ENCODE measurements at places on chromosomes 4 and X. TPM values are rescaled to one million over a fixed set of nuclear protein-coding genes. Genes with fewer than 3 reads are reported as not detected.

DNA sequence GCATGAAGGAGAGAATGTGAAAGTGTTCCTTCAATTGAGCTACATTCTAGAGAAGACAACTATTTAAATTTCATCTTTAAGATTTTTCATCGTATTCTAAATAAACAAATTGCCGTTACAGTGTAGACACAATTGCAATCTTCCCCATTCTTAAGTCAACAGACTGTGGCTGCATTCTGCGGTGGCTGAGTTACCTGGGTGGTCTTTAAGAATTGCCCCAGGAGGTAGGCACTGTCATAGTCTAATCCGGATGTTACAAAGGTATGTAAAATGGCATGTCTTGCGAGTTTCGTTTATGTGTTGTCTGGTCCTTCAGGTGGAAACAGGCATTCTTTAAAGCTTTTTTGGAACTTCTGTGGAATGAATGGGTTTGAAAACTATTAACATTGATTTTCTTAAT is 586.1 kb upstream of the PITX2 start:
- DNase-seq = no peak

The CXXC4 gene
- total RNA-seq = 0.11 TPM

GRCh38 chr4:111506706-111507105 is 638.5 kb upstream of the FAM241A start:
- peak; percentile 24 for DNase-seq

DNA sequence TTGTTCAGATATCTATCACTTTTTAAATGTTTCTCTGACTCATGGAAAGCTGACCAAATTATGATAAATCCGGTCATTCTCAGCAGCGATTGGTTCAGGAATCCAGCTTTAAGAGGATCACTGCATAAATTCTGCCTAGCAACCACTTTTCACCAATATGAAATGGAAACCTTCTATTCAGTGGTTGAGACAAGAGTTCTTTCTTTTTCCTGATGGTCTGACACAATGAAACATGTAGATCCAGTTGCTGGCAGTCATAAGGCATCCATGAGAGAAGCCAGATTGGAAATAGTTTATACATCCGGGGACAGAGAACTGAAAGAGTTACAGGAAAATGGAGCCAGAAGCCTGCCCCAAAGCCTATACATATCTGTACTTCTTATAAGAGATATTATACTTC is 27.2 kb downstream of the MAB21L2 start:
- no peak for DNase-seq

The POU4F2 gene
- total RNA-seq = not detected

DNA sequence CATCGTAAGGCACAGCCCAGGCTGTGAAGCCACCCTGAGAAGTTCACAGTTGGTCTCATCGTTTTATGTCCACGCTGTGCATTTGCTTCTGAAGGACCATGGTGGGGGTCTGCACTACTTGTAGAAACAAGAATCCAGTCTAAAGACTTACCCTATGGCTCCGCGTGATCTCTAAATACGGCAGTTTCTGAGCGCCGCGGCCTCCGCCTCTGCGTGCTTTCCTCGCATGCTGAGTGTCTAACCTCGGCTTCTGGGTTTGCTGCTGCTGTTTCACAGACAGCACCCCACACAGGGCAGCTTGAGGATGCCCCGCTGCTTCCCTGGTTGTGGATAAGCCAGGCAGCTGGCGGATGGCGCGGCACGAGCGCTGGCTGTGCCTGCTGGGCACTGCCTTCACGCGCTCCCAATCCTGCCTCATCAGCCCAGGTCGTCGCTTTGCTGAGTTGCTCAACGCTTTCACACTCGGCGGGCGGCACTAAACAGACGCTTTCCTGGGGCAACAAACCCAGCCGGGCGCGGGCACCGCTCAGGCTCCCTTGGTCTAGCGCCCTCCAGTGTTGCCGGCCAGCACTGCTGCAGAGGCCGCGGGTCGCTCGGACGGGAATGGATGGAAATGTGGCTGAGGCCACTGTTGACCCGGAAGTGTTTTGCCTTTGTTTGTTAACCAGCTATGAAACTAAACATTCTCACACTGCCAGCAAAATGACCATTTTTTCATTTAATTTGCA is 39.2 kb downstream of the FGFRL1 start:
- DNase-seq = no peak

GRCh38 chr4:108129196-108129595 is 39.5 kb downstream of the LEF1 start:
- no peak for DNase-seq

DNA sequence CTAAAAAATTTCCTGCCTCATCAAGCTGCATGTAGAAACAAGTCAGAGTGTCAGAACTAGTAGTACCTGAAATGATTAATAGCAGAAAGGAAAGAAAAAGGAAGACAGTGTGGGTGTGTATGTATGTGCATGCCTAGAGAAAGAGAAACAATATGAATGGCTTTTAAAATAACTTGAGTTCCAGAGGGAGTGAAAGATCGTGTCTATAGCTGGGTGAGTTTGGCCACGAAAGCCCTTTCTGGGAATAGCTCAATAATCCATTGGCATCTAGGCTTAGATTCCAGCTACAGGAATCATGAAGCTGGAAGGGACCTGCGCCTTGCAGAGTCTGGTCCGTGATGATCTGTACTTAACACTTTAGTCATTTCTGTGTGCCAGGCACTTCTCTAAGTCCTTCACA is 195.6 kb downstream of the RAPGEF2 start:
- peak; percentile 59 for DNase-seq

The COX7B gene
- 380 TPM for total RNA-seq

GRCh38 chrX:79408623-79409322 is 41.6 kb upstream of the ITM2A start:
- no peak for DNase-seq

The PRSS48 gene
- not detected for total RNA-seq

GRCh38 chrX:131821945-131822622 is 201.0 kb upstream of the STK26 start:
- no peak for DNase-seq

DNA sequence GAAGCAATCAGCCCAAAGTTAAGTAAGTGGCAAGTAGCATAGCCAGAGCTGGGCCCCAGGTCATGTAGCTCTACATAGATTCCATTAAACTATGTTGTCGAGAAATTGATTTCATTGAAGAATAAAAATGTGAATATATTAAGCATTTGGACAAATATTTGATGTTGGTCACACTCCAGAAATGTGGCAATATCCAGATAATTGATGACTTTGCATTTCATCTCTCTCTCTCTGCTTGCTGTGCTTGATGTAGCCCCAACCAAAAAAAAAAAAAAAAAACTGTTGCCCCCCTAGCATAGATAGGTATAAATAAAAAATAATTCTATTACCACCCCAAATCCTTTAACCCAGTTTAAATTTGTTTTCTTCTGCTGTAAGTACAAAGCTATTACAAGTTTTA is 7.5 kb upstream of the NDST3 start:
- no peak for DNase-seq

DNA sequence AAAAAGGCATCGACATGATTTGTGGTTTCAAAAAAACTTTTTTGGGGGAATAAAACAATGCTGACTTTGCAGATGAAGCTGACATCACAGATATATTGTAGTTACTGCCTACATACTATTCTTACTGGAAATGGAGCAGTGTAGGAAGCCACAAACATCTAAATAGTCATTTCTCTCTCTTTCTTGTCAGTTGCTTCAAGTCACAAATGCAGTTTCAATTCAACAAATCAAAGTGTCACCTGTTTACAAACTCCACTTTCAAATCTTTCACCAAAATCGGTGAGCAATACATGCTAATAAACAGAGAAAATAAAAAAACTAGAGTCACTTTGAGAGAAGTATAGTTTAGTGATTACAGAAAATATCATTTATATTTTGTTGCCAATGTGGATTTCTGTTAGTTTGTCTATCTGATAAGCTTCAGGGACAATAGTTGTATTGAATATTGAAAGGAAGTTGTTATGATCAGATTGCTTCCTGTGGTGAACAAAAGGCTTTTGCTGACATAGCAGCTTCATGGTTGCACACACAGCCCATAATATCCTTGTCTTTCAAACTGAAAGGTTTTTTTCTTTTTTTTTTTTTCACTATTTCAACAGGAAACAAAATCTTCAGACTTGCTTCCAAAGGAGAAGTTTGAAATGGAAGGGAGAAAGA is 49.7 kb upstream of the PTPN13 start:
- DNase-seq = no peak

- DNase-seq = peak; percentile 72
These were observed 100.0 kb upstream of the PRKG2 start for GRCh38 chr4:81314897-81315470.

The LNX1 gene
- 35.3 TPM for total RNA-seq

The MAGEA10 gene
- total RNA-seq = not detected

DNA sequence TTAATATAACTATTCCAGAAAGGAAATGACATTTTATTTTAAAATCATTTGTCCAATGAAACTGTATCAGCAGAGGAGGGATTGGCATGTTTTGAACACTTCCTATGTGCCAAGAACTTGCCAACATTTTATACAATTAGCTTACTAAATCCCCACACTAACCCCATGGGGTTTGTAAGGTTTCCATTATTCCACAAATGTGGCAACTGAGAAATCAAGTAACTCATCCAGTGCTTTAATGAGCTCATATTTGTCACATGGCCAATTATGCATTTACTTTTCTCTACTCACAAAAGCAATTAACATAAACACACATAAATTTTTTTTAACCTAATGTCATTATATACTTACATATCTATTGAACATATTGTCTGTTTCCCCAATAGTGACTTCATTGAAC is 37.3 kb downstream of the MANBA start:
- no peak for DNase-seq
